NB4 (cell line): ENCODE measurements at places on chromosomes 4 and X.

DNA sequence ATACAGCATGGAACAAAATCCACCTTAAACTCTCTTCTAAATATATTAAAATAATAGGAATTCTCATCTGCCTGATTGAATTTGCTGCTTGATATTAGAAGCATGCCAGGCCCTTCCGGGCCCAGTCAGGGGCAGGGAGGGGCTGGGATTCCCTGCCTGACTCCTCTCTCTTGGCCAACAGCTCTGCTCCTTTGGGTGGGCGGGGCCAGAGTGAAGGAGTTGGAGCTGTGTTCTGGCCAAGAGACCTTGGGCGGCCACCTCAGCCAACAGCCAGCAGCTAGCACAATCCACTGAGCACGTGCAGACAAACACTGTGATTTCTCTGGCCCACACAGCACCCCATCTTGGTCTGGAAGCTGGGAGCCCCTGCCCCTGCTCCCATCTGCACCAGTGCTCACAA, 140.3 kb downstream of the PJA1 start:
- no peak for DNase-seq

- no peak for DNase-seq
These were observed 34.4 kb upstream of the SLC25A4 start for GRCh38 chr4:185108669-185109068.

DNA sequence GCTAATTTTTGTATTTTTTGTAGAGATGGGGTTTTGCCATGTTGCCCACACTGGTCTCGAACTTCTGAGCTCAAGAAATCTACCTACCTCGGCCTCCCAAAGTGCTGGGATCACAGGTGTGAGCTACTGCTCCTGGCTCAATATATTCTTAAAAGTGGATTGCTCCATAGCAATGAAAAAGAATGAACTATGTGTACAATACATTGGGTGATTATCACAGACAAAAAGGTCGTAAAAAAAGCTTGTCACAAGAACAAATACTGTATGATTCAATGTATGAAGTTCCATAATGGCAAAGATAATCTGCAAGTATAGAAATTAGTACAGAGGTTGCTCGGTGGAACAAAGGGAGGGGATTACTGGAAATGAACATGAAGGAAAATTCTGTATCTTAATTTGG, 70.7 kb downstream of the REPS2 start:
- DNase-seq: no peak

DNA sequence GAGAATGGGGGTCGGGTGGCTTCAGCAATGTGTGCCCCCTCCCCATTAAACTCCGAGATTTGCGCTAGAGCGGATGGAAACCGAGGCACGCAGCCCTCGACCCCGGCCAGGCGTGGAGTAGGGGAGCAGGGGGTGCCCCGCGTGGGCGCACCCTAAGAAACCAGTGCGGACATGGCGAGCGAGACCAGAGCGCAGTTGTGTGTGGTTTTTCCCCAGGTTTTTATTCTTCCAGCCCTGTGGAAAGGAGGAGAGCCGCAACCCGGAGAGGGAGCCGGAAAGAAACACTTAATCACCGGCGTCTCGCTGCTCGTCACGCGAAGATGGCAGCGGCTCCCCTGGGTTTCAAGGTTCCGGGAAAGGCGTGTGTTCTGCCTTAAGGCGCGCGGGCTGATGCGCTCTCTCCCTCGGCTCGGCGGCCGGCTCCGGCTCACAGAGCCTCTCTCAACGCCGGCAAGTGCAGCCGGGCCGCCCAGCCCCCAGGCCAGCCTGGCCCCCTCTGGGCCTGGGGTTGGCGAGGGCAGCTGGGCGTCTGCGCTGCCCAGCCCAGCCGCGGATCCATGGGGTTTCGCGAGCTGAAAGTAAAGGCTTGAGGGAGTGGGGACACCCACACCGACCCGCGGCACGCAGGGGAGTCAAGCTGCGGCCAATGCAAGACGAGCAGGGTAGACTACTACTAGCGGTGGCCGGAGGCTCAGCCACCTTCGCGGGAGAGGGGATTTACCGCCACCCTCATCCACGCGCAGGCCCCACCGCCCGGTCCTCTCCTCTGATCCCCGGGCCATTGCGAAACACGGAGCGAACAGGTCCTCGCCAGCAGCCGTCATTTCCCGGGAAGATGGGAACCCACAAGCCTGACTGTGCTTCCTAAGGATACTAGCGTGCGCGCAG, 74.0 kb upstream of the BCOR start:
- DNase-seq: peak; percentile 71

GRCh38 chr4:129429581-129430320, 333.8 kb downstream of the C4orf33 start:
- DNase-seq: no peak

GRCh38 chr4:172998527-172999469, 169.8 kb upstream of the GALNT7 start:
- DNase-seq: peak; percentile 79

- no peak for DNase-seq
These were observed 86.3 kb upstream of the GABRA3 start for GRCh38 chrX:152537373-152537772.

DNA sequence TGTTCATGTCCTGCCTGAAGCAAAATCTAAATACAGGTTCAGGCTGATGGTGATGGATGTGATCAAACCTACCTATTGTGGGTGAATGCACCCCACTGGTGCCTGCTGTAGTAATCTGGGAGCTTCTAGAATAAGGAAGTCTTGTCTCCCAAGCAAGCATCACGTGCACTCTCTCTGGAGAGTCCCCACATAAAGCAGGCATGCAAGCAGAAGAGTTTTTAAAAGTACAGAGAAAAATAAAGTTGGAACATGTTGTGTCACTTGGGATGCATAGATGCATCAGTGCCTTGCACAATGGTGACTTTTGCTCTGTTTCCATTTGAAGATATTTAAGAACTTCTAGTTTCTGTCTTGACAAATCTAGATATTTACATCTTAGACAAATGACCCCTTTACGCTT, 54.9 kb downstream of the MAD2L1 start:
- DNase-seq: no peak

- no peak for DNase-seq
These were observed 2506.0 kb downstream of the PCDH7 start for GRCh38 chr4:33226133-33226532.

- no peak for DNase-seq
These were observed 408.9 kb downstream of the GLUD2 start for GRCh38 chrX:121456315-121456714.

GRCh38 chr4:4333265-4333706, 43.2 kb downstream of the ZBTB49 start:
- no peak for DNase-seq

- no peak for DNase-seq
These were observed 28.4 kb downstream of the PIR start for GRCh38 chrX:15464704-15465103.

DNA sequence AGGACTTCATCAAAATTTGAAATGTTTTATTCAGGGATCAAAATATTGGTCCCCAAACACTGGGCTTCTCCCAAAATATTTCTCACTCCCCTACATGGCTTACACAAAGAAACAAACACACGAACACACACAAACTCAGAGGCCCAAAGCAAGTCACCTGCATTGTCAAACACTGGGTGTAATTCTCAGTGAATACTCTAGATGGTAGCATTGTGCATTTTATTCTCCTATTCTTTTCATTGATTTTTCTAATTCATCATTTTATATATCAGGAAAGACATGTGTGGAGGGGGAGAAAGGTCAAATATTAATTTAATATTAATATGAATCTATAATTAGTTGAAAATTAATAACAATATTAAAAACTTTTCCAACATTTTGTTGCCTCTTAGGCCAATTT, 72.3 kb upstream of the TNMD start:
- DNase-seq: peak; percentile 4

- DNase-seq: no peak
These were observed 11.6 kb downstream of the BLTP1 start for GRCh38 chr4:122163767-122164166.

DNA sequence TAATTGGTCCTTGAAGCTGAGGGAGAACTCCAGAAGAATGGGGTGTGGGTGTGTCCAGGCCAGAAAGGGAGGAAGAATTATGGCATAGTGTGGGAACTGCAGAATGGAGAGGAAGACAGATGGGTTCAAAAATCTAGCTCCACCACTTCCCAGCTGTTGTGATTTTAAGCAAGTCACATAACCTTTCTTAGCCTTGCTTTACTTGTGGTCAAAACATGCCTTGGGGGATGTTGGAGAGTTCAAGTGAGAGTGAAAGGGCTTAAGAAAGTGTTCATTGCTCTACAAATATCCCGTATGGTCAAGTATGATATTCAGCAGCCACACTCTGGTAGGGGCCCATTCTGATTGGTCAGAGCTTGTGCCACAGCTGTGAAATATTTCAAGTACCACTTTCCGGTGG, 15.0 kb upstream of the STARD8 start:
- DNase-seq: no peak
